Hepatocyte (in vitro differentiated cells): ENCODE measurements at places on chromosomes 3 and 15. TPM values are rescaled to one million over a fixed set of nuclear protein-coding genes. Genes with fewer than 3 reads are reported as not detected.

Gene VIPR1
- 12.2 and 19.2 TPM in 2 replicates for total RNA-seq

- H3K36me3 ChIP-seq, result no peaks in the 10 kb centered on the region
- H3K4me1 ChIP-seq, result peaks cover 10% of the 10 kb centered on the region
These were observed 17.4 kb downstream of the NBEAL2 start for GRCh38 chr3:46996689-46997452.

DNA sequence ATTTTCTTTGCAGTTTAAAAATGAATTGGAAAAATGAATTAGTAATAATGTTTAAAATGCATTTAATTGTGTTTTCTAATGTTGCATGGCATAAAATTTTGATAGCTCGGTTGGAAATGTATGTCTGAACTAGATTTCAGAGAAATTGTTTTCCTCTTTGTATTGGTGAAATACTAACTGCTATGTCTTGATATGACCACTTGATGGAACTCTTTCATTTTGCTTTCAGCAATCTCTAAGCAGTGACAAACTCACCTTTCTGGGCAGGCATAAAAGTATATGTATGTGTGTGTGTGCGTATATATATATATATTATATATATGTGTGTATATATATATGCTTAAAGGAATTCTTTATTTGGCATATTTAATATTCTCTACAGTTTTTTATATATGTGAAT, 239.3 kb upstream of the ZNF717 start:
- DNase-seq, result peak; percentile 22
- no peak overlapping the region for H3K4me3 ChIP-seq
- no peak overlapping the region for H3K27ac ChIP-seq
- no peaks in the 10 kb centered on the region for H3K4me1 ChIP-seq
- no peaks in the 10 kb centered on the region for H3K27me3 ChIP-seq

DNA sequence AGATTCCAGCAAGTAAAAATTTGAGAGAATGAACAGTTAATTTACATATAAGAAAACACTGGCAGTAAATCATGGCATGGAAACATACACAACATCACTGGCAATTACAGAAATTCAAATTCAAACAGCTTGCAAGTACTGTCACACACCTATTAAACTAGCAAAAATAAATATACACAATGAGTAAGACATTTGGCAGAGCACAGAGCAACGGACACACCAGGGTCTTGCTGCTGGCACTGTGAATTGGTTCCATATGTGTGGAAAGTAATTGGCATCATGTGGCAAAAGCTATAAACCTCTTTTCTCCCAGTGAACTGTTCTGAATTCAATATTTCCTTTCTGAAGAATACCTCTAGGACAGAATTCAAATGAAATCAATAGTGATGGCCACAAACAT, 78.3 kb downstream of the LRRK1 start:
- DNase-seq, result peak; percentile 20
- no peaks in the 10 kb centered on the region for H3K36me3 ChIP-seq
- H3K27ac ChIP-seq, result no peak overlapping the region
- H3K4me3 ChIP-seq, result no peak overlapping the region

DNA sequence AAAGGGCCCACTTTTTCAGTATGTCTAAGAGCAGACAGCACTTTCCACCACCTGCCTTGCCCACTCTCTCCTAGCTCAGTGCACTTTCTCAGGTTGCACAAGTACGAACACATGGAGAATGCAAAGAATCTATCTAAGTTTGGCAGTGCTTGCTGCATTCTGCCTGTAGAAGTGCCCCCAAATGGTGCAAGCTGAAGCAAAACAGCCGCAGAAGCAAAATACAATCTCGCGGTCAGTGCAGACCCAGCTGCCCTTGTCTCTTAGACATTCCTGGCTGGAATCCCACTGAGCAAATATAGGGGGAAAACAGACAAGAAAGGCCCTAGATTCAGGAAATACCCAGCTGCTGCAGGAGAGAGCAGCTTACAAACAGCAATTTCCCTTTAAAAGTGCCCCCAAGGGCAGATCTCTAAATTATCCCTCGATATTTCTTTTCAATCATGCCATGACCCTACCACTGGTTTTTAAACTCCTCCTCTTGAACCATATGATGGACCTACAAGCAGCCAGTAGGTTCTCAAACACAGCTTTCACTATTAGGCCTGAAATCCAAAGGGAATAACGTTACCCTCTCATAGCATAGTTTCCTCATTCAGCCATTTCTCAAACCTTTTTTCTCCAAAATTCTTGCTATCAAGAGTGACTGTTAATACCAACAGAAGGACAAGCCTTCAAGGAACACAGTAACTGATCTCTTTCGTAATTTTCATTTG, 67.0 kb downstream of the TNIK start:
- DNase-seq, result no peak
- no peaks in the 10 kb centered on the region for H3K36me3 ChIP-seq
- H3K27me3 ChIP-seq, result no peaks in the 10 kb centered on the region
- H3K27ac ChIP-seq, result peak overlapping the region; percentile 47

- no peaks in the 10 kb centered on the region for H3K27me3 ChIP-seq
- H3K4me3 ChIP-seq, result no peak overlapping the region
- peak; percentile 9 for DNase-seq
- no peak overlapping the region for H3K27ac ChIP-seq
- H3K36me3 ChIP-seq, result no peaks in the 10 kb centered on the region
- peaks cover 4% of the 10 kb centered on the region for H3K4me1 ChIP-seq
These were observed 58.5 kb downstream of the RPL22L1 start for GRCh38 chr3:170811515-170811914.
